ENCODE measurements at places on chromosomes 6 and 20. TPM values are rescaled to one million over a fixed set of nuclear protein-coding genes. Genes with fewer than 3 reads are reported as not detected.

Gene ENPP1
- total RNA-seq: 0.35 TPM

Gene POU5F1
- total RNA-seq: not detected

Gene KIFC1
- total RNA-seq: 103 TPM

Gene GRM1
- total RNA-seq: not detected

Gene LY6G6D
- not detected for total RNA-seq

Gene EFCAB8
- total RNA-seq: 0.52 TPM

Gene KCNB1
- total RNA-seq: not detected
